ENCODE measurements at places on chromosomes 3 and 15.

- DNase-seq: no peak
Measured at GRCh38 chr15:88748651-88749050, 54.6 kb upstream of the ACAN start.

DNA sequence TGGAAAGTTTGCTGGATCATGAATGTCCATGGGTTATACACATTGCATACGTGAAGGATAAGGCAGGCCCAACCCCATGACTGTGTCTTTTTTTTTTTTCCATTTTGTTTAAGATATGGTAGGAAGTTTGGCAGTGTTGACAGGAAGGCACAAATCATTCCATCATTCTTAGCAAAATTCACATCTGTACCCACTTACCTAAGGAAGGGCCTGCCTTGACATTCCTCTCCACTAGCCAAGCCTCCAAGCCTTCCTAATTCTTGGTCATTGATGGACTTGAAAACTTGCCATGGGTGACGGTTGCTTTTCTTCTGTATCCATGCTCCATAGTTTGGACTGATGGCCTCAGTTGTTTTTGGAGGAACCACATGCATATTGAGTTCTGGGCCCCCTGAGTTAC is 54.4 kb downstream of the ARNT2 start:
- DNase-seq: no peak

DNA sequence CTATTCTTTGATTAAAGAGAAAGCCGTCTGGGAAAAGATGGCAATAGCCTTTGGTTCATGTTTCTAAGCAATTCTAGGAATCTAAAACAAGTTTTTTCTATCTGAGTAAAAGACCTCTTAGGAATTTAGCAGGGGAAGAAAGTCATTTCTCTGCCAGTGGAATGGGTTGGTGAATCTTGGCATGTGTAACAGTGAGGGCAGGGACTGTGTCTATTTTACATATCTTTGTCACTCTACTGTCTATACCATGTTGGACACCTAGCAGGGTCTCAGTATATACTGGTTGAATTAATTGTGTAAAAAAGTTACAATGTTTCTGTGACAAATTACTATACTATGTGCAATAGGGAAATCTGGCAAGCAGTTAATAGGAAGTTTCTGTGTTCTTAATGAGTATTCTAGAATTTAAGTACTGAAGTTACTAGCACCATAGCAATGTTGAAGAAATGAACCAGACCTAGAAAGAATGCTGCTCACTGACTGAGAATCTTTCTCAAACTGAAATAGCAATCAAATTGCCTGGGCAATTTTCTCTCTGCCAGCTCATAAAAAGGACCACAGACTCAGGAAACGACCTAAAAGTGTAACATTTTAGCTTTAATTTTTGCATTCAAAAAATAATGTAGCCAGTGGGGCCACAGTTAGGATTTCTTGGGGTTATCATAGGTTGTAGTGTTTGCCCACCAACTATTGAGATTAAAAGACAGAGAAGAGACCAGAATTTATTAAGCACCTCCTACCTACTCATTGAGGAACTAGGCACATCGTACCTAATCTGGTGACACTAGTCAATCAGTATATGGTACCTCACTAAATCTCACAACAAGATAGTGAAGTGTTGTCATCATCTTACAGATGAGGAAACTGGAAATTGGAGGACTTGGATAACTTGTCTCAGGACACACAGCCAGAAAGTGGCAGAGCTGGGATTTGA is 56.2 kb upstream of the LEKR1 start:
- DNase-seq: no peak

- DNase-seq: no peak
Measured at GRCh38 chr15:59553879-59554735, 57.5 kb upstream of the GCNT3 start.

- DNase-seq: no peak
Measured at GRCh38 chr15:38085114-38085513, 150.7 kb downstream of the TMCO5A start.

GRCh38 chr3:71315431-71315830 is 268.1 kb downstream of the FOXP1 start:
- DNase-seq: no peak

DNA sequence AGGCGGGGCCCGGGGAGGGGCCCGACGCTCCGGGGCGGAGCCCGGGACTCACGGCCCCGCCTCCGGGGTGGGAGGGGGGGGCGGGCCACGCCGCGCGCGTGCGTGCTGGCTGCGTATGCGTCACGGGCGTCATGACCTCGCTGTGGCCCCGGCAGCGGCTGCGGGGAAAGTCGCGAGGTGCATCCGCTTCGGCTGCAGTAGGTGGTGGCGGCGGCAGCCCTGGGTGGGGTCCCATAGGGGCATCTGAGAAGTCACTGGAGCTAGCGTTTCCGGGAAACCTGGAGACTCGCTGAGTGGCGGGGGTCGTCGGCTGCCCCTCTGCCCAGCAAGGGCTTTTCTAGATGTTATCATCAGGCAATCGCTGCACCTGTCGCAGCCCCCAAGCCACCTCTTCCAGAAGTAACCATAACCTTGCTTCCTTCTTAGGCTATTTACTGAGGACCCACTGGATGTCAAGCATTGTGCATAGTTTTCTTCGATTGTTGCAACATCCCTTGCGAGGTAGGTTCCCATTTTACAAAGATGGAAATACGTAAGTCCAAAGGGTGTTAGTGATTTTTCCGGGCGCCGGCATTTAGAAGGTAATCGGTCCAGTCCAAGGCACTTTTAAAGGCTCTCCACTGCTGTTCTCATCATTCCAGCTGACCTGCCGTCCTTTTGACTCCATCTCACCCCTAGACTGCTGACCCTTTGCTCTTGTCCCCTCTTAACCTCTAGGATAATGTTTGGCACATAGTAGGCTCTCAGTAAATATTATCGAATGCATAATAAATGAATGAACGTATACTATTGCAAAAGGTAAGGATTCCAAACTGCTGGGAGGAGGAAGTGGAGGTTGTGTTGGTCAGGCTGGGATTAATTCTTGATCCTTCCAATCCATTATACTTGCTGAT is at the start of gene GDPGP1:
GDPGP1 (plus strand) TSS at position 114 of the 893 bp plus-strand sequence. CDS start 6,700 bp downstream, outside the sequence.
- DNase-seq: no peak

DNA sequence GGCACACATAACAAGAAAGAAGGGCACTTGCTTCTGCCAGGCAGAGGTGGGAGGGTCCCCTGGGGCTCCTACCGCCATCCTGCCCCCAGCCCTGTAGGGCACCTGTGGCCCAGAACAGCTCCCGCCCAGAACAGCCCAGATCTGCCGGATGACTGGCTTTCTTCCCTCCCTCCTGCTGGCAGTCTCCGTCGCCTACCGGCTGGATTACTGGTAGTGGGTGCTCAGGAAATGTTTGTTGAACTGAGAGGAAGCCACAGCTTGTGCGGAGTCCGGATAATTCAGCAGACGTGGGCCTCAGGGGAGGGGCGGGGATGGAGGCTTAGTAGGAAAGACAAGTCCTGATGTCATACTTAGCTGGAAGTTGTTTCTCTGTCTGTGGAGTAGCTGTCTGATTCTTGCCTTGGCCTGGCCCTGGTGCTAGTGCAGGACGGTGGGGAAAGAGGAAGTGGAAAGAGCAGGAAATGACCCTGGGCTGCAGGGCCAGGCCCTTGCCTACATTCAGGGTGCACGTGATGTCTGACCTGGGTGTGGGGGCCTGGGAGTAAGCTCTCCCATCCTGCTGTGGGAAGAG is 6.7 kb downstream of the CCDC9B start:
- DNase-seq: no peak

- no peak for DNase-seq
Measured at GRCh38 chr3:194294199-194294894, 56.8 kb downstream of the CPN2 start.

GRCh38 chr15:67859331-67859946 is 19.6 kb upstream of the RNU6-1 start:
- no peak for DNase-seq

DNA sequence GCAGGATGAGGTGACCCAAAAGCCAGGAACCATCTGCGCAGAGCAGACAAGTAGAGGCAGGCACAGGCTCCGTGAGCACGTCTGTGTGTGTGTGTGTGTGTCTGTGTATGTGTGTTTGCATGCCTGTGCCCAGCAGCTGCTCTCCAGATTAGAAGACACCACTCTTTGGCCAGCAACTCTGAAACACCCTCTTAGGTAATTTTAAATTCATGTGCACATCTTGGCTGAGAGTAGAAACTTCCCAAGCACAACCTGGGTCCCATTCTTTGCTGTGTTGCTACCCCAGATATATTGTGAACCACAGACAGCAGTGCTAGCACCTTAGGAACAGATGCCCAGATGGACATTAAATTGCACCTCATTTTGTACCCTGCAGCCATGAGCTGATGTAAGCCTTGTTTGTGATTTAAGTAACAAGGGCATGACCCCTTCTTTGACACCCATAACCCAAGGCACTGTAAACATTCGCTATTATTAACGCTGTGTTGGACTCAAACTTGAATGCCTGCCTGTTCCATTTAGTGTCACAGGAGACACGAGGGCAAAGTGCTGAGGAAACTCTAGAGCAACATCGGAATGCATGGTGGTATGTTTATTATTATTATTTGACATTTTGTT is at the start of gene FILIP1L:
FILIP1L (minus strand) TSS at position 89 of the 618 bp plus-strand sequence.
- peak; percentile 41 for DNase-seq

- no peak for DNase-seq
Measured at GRCh38 chr3:62797132-62797531, 78.1 kb downstream of the CADPS start.

- DNase-seq: no peak
Measured at GRCh38 chr3:188268336-188268735, 114.4 kb downstream of the LPP start.

GRCh38 chr3:156098437-156099035 is 21.8 kb upstream of the KCNAB1 start:
- DNase-seq: no peak

GRCh38 chr15:31371520-31372240 is 45.0 kb downstream of the KLF13 start:
- DNase-seq: no peak

DNA sequence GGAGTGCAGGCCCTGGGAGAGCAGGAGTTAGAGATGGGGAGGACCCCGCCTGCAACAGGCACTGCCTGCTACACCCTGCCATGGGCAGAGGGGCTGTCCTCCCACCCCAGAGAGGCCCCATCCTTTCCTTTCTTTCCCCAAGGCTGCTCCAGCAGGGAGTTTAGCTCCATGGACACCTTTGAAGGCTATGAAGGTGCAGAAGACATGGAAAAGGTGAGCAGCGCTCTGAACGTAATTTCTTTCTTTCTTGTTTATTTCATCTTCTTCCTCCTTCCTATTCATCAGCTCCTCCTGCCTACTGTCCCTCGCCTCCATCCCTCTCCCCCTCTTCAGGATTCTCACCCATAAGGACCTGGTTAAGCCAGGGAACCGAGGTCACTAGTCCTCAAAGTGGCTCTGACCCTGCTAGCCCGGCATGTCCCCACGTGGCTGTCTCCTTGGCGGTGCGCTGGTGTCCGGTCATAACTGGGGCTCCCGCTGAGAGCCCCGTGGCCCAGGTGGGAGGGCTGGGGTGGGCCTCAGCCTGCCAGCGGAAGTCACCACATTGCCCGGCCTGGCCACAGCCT is 16.0 kb upstream of the ADIPOQ start:
- no peak for DNase-seq

GRCh38 chr3:65039754-65040210 is 352.0 kb upstream of the ADAMTS9 start:
- DNase-seq: no peak

- DNase-seq: no peak
Measured at GRCh38 chr3:153055779-153056178, 106.2 kb upstream of the RAP2B start.

GRCh38 chr3:133799794-133800585 is 5.6 kb upstream of the SRPRB start:
- DNase-seq: no peak

DNA sequence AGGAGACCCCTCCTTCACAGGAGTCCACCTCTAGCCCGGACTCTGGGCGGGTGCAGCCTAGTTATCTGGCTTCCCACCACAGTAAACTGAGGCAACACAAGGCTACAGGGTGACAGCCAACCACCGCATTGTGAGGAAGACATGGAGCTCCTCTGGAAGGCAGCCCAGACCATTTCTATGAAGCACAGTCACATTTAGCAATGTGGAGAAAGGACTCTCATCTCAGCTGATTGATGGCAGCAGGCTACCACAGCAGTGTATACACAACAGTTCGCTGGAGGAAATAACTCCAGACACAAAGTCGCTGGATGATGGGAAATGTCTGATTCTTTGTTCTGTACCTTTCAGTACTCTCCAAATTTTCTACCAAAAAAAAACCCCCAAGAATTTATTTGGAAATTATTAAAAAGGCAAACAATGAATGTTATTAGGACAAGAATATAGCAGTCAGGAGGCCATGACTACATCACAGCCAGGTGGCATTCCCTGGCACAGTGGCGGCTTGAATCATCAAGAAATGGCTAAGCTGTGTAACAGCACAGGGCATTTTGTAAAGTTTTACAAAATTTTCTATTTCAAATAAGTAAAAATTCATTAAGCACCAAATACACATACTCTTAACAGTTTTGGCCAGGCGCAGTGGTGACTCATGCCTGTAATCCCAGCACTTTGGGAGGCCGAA is 40.1 kb downstream of the FAN1 start:
- no peak for DNase-seq

DNA sequence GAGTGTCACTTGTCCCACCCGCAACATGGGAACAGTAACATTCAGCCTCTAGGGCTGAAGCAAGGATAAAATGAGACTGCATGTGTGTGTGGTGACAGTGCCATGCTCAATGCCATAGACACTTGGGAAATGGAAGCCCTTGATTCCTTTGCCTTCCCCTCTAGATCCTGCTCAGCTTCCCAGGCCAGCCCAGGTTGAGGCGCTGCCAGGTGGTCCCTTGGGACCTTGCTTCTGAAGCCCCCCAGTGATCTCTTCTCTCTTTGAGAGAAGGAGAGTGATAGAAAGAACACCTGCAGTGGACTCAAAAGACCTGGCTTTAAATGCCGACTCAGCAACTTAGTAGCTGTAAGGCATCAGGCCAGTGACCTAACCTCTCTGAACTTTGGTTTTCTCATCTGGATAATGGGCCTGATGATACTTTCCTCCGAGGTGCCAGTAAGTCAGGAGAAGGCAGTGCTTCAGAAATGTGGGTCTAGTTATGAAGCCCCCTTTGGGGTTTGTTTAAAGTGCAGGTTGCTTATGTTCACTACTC is 144.5 kb downstream of the RPLP1 start:
- DNase-seq: no peak

GRCh38 chr3:179788996-179789395 is 136.2 kb downstream of the USP13 start:
- DNase-seq: no peak

GRCh38 chr3:181292984-181293383 is 303.4 kb upstream of the DNAJC19 start:
- no peak for DNase-seq

DNA sequence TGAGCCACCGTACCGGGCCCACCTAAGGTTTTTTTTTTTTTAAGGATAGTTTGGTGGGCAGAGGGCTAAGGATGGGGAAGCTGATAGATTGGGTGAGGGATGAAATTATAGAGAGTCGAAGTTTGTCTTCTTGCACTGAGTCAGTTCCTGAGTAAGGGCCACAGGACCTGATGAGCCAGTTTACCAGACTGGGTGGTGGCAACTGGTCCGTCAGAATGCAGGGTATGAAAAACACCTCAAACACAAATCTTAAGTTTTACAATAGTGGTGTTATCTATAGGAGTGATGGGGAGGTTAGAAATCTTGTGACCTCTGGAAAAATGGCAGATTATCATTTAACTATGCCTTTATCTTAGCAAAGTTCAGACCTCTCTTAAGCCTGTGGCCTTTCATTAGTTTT is 2.8 kb downstream of the ZNF860 start:
- no peak for DNase-seq

All from DMS 273 treated with DMSO at 0.1 percent for 48 hours (cell line).